ENCODE measurements at places on chromosomes 2 and 18. TPM values are rescaled to one million over a fixed set of nuclear protein-coding genes. Genes with fewer than 3 reads are reported as not detected.

RAB12 gene
- total RNA-seq, result 36.6 TPM

PROM2 gene
- 1.0 TPM for total RNA-seq

PRADC1 gene
- 26.4 TPM for total RNA-seq

INHA gene
- total RNA-seq, result not detected

TIMM21 gene
- 23.6 TPM for total RNA-seq

DSEL gene
- total RNA-seq, result 12.2 TPM

KIF5C gene
- total RNA-seq, result 0.24 TPM

ACVR1C gene
- 2.2 TPM for total RNA-seq

MARCO gene
- not detected for total RNA-seq

DSG4 gene
- not detected for total RNA-seq

CXCR1 gene
- total RNA-seq, result not detected

ZNF407 gene
- total RNA-seq, result 5.2 TPM

RAMP1 gene
- 21.7 TPM for total RNA-seq

TMEM150A gene
- 15.1 TPM for total RNA-seq

ARHGAP28 gene
- 5.3 TPM for total RNA-seq

LONRF2 gene
- not detected for total RNA-seq

PHLPP1 gene
- 5.6 TPM for total RNA-seq

CDKL4 gene
- 0.32 TPM for total RNA-seq

DPP10 gene
- 2.6 TPM for total RNA-seq

SLC9A4 gene
- not detected for total RNA-seq

WNT10A gene
- 0.08 TPM for total RNA-seq

FTCDNL1 gene
- total RNA-seq, result not detected

FIGN gene
- 1.0 TPM for total RNA-seq

CAPN14 gene
- total RNA-seq, result not detected

DSC2 gene
- total RNA-seq, result 1.7 TPM

ABHD1 gene
- not detected for total RNA-seq

AGAP1 gene
- total RNA-seq, result 8.0 TPM

ANO7 gene
- 1.4 TPM for total RNA-seq

OTOS gene
- not detected for total RNA-seq

ANKRD53 gene
- total RNA-seq, result 1.3 TPM

RGPD4 gene
- not detected for total RNA-seq

CCDC195 gene
- total RNA-seq, result not detected

GYPC gene
- 93.2 TPM for total RNA-seq

CABLES1 gene
- total RNA-seq, result 2.8 TPM

FAP gene
- total RNA-seq, result 15.5 TPM

HOXD11 gene
- total RNA-seq, result not detected

UNC80 gene
- not detected for total RNA-seq

COLEC11 gene
- 3.5 TPM for total RNA-seq

ST8SIA3 gene
- total RNA-seq, result not detected

ARMC9 gene
- total RNA-seq, result 20.8 TPM

PRSS56 gene
- not detected for total RNA-seq

KCNK3 gene
- 3.9 TPM for total RNA-seq

UGT1A1 gene
- total RNA-seq, result not detected

PLEKHH2 gene
- 5.2 TPM for total RNA-seq

UGT1A8 gene
- total RNA-seq, result not detected

SIX3 gene
- not detected for total RNA-seq

C2orf66 gene
- not detected for total RNA-seq

TMEM247 gene
- not detected for total RNA-seq

ACKR3 gene
- 2.1 TPM for total RNA-seq

SGO2 gene
- total RNA-seq, result 9.1 TPM

PTPRN gene
- total RNA-seq, result 22.6 TPM

PAX3 gene
- not detected for total RNA-seq

POLE4 gene
- 21.1 TPM for total RNA-seq

ADAM23 gene
- 1.4 TPM for total RNA-seq

All from epithelial cell of alveolus of lung (primary cell).